ENCODE measurements at places on chromosomes 6 and 20.

- peak; percentile 70 for DNase-seq
Observed at GRCh38 chr20:6707321-6707831, 60.1 kb upstream of the BMP2 start.

DNA sequence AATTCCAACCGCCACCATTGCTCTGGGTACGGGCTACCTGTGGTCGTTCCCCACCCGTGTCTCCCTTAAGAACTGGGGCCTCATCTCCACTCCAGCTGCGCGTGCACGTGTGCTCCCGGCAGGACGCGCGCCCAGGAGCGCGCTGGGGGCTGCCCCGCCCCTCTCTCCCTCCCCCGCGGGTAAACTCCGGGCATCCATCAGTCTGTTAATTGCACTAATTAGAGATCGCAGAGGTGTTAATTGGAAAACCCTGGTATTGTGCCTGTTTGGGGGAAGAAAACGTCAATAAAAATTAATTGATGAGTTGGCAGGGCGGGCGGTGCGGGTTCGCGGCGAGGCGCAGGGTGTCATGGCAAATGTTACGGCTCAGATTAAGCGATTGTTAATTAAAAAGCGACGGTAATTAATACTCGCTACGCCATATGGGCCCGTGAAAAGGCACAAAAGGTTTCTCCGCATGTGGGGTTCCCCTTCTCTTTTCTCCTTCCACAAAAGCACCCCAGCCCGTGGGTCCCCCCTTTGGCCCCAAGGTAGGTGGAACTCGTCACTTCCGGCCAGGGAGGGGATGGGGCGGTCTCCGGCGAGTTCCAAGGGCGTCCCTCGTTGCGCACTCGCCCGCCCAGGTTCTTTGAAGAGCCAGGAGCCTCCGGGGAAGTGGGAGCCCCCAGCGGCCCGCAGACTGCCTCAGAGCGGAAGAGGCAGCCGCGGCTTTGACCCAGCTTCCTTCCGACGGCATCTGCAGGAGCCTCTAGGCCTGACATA lies 14.4 kb downstream of the FOXP4 start:
- peak; percentile 89 for DNase-seq

DNA sequence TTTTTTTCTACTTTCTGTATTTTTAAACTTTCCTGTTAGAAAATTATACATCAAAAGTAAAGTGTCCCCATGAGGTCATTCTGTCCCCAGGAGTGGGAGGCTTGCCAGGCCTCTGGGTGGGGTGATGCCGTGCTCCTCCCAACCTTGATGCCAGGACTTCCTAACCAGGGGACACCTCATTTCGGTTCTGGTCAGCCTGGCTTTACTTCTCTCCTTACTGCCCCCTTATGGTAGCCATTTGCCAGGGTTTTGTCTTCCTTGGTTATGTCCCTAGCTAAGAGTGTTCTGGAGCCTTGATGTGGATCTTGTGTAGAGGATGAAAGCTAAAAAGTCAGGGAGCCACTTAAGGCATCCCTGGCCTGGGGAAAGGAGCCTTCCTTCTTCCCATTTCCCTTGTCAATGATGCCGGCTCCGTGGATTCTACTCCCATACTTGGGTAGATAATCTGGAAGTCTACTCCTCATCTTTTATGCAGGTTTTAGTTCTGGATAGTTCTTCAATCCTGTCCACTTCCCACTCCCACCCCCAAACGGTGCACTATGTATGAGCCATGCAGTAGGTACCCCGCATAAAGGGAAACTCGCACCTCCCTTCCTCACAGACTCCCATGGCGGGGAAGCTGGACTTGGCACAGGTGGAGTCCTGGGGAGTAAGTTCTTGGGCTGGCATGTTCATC lies 164.1 kb upstream of the SALL4 start:
- DNase-seq = no peak

DNA sequence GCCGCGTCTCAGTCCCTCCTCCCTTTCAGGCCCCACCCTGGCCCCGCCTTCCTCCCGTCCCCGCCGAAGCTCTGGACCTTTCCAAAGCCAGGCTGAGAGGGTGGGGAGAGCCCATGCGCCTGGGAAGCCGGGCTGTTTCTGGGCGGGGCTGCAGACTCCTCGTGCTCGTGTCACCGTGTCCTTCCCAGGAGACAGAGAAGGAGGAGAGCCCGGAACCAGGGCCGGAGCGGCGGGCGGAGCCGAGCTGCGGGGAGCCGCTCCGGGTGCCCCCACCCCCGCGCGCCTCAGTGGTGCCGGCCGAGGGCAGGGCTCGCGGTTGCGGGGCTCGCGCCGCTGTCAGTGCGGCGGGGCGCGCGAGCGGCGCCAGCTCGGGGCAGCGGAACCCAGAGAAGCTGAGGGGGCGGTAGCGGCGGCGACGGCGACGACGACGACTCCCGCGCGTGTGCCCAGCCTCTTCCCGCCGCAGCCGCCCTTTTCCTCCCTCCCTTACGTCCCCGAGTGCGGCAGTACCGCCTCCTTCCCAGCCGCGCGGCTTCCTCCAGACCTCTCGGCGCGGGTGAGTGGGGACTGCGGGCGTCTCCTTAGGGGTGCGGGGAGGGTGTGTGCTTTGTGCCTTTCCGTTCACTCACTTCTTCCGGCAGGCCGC lies at the start of gene RALY:
TSS of gene RALY (plus strand) at position 336 of the 646 bp plus-strand sequence. CDS start 78,164 bp downstream, outside the sequence.
- peak; percentile 92 for DNase-seq

GRCh38 chr6:39421383-39422225 lies 99.1 kb upstream of the KCNK16 start:
- no peak for DNase-seq

DNA sequence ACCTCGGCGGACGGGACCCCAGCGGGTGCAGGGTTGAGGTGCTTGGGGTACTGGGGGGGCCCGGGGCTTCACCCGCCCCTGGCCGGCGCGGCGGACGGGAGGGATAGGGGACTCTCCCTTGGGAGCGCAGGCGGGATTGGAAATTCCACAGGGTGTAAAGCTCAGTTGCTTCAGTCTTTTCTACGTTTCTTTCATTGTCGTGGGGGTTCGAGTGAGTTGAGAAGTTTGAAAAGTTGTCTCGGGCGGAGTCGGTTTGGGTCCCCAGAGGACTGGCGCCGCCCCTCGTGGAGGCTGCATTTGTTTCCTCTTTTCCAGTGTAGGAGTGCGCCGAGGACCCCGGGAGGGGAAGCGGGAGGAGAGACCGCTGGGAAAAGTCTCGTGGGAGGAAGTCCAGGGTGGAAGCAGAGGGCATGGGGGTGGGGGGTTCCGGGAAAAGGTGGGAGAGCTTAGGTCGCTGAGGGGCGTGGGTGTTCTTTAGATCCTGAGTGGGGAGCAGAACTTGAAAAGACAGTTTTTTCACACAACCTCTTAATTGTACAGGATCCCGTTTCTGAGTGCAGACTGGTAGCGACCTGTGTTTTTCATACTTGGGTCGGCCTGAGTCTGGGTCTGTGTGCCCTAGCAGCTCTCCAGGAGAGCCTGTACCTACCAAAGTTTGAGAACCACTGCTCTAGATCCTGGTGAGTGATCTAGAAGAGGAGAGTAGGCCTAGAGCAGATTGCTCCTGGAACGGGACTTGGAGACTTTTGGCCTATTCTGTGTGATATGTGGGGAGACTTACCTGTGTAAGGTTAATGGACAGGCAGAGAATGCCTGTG lies 495 bp downstream of the FAM83B start:
- DNase-seq = no peak

DNA sequence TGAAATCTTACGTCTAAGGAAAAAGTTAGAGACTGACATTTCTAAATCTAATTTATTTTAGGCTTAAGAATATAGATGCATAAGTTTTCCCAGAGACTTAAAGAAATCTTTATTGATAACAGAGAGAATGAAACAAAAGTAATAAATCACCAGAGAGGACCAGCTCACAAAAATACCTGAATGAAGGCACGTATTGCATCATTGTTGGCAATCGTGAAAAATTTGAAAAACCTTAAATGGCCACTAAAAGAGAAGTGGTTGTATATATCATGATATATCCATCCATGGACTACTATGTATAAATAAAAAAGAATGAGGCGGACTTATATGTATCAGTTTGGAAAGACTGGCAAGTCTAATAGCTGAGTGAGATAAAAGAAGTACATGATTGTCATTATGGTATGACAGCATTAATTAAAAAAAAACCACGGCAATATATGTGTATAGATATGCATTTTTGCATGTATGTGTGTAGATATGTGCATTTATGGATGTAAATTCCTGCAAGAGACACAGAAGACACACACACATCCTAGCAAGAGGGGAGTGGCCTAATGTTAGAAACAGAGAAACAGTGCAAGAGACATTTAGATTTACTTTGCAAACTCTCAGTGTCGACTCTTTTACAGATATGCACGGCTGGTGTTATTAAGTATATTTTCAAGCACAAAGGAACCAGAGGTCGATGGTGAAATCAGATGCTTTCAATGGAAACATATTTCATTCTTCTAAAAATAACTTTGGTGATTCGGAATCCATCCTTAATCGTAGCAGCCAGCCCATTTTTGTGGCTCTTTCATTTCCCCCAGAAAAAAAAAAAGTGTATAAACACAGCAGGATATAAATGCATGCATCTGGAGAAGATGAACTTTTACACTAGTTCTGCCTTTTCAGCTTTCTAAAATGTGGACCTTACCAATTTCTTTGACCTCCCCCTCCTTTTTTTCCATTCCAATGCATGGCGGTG lies 156.1 kb upstream of the SALL4 start:
- DNase-seq = no peak

- DNase-seq = no peak
Observed at GRCh38 chr20:51023617-51024155, 779 bp upstream of the KCNG1 start.

DNA sequence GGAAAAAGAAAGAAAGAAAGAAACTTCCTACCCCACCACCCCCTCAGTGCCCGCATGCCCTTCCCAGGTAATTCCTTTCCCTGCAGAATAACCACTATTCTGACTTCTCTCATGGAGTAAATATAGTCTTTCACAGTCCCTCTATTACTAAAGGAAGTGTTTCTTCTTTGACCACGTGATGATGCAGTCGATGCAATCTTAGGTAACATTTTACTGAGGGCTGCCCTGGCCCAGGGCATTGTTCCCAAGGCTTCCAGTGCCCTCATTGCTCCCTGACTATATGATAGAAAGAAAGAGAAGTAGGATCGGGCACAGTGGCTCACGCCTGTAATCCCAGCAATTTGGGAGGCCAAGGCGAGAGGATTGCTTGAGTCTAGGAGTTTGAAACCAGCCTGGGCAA lies 29.1 kb downstream of the ARHGAP40 start:
- DNase-seq = no peak

- no peak for DNase-seq
Observed at GRCh38 chr6:69232496-69232895, 564.3 kb downstream of the LMBRD1 start.

DNA sequence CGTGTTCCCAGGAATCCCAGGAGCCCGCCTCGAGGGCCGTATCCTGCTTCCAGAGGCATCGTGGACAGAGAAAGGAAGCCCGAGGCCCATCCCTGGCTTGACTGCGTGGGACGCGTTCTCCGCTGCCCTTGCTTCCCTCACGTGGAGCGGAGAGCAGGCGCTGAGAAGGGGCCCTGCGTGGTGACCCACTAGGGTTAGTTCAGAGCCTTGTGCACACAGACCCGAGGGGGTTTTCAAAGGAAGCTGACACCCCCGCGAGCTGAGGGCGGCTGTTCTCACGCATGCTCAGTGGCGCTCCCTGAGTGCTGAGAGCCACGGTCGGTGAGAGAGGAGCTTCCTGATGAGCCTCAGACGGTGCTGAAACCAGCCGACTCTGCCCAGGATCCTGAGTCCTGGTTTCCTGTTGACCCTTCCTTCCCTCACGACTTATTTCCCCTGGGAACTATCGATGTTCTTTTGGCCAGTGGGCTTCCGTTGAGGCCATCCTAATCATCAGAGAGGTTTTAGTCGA lies 28.9 kb upstream of the CCR6 start:
- no peak for DNase-seq

DNA sequence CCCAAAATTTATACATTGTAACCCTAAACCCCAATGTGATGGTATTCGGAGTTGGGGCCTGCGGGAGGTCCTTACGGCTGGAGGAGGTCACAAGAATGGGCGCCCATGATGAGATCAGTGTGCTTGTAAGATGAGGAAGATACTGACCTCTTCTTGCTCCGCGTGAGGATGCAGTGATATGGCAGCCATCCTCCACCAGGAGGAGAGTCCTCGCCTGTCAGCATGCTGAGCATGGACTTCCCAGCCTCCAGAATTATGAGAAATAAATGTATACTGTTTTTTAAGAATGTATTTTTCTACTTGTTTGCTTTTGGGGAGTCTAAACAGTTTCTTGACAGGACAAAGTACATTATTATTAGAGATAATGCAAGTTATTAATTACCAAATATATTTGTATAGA lies 8.7 kb upstream of the SYNDIG1 start:
- DNase-seq = no peak

DNA sequence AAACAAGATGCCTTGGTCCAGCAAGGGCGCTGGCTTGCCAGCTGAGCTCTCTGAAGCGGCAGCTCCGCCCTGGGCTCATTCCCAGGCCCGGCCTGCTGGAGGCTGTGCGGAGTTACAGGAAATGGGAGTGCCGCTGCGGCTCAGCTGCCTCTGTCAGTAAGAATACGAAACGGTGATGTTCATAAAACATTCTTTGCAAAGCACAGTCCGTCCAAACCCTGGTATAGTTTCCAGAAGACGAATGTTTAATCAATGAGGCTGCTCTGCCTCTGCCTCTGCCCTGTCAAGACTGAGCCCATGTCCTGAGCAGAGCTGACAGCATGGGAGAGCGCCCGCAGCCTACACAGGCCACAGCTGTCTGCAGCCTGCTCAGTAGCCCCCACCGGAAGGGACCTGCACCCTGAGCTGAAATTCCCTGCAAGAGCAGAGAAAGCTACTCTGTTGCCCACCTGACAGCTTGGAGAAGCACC lies 153.3 kb upstream of the SNX9 start:
- DNase-seq = no peak

- DNase-seq = no peak
Observed at GRCh38 chr6:168469521-168469920, 28.5 kb downstream of the SMOC2 start.

- DNase-seq = no peak
Observed at GRCh38 chr6:113496166-113496565, 361.0 kb upstream of the MARCKS start.

GRCh38 chr20:1165941-1166340 lies 18.8 kb downstream of the TMEM74B start:
- DNase-seq = peak; percentile 62

DNA sequence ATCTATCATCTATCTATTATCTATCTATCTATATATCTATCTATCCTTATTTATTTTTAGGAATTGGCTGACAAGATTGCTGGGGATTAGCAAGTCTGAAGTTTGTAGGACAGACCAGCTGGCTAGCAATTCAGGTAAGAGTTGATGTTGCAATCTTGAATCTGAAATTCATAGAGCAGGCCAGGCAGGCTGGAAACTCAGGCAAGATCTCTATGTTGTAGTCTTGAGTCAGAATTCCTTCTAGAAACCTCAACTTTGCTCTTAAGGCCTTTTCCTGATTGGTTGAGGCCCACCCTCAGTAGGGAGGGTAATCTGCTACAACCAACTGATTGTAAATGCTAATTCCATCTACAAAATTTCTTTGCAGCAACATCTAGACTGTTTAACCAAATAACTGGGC lies 19.2 kb downstream of the MAPK13 start:
- no peak for DNase-seq

GRCh38 chr6:40555092-40555491 lies 32.1 kb downstream of the LRFN2 start:
- DNase-seq = no peak

DNA sequence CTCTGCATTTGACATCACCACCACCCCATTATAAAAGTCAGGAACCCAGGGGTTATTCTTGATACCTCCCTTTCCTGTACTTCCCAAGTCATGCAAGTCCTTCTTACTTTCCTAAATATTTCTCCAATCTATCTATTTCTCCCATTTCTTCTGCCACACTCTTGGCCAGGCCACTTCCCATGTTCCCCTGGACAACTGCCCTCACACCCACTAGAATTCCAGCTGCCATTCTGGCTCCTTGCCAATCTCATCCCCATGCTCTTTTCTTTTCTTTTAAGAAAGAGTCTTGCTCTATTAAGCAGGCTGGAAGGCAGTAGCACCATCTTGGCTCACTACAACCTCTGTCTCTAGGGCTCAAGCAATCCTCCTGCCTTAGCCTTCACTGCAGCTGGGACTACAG lies 15.2 kb downstream of the DEFB132 start:
- DNase-seq = no peak

All from GF-D8 (cell line).